Naive thymus-derived CD8-positive, alpha-beta T cell (primary cell): ENCODE measurements at places on chromosomes 13 and 19.
A peak's percentile ranks its signal among the peaks of the same experiment; 100 is the strongest.

- DNase-seq, result no peak
Measured at GRCh38 chr19:45621389-45621788, 17.8 kb downstream of the EML2 start.

GRCh38 chr13:88592105-88592504 lies 920.9 kb downstream of the SLITRK5 start:
- no peak for DNase-seq

DNA sequence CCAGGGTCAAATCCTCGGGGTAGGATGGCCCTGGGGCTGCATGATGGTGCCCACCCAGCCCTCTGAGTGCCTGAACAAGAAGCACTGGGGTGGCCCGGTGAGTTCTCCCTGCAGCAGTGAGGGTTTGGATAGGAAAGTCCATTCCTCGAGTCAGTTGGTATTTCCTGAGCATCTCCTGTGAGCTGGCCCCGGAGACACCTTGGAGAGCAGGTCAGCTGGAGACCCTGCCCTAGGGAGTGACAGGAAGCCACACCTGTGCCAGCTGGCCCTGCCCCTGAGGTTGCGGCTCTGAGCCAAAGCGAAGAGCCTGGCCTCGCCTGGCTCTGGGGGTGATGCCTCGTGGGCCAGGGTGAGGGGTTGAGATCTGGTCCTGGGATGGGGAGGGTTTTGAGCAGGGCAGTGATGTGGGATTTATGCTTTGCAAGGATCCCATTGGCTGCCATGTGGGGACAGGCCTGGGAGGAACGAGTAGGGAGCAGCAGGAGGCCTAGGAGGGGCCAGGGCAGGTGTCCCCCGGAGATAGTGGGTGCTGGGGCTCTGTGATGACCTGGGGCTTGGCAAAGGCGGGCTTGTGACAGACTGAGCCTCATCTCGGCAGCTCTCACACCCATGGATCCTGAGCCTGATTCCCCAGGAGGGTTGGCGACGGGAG lies 16.0 kb downstream of the CRTC1 start:
- no peak for DNase-seq

- peak; percentile 77 for DNase-seq
Measured at GRCh38 chr13:99496184-99497142, 4.8 kb upstream of the TM9SF2 start.

- DNase-seq, result no peak
Measured at GRCh38 chr19:53621885-53622740, 9.7 kb upstream of the DPRX start.

- no peak for DNase-seq
Measured at GRCh38 chr13:99055735-99056134, 77.9 kb upstream of the DOCK9 start.

DNA sequence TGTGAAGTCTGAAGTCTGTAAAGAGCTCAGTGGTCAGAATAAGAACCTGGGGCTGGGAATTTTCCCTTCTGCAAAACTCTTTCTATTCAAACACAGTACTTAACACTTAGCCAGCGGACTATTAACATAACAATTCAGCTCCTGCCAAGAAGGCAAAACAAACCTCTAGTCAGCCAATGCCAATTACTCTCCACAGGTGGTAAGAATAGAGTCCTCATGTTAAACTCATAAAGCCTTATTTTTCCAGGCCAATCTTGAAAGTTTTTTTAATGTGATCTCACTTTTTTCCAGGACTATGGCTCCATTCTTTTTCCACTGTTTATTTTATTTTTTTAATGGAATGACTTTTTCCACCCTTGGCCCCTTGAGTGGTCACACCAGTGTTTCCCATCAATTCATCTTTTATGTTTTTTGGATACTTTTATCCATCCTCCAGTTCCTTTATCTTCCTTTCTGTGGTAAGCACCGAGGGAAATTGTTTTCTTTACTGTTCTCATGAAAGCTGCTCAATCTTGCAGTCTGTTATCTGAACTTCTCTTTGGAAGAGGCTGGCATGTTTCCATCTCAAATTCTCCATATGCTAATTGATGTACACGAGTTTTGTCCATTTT lies 217.3 kb downstream of the LHFPL6 start:
- DNase-seq, result no peak

GRCh38 chr13:70812481-70812880 lies 704.2 kb upstream of the KLHL1 start:
- no peak for DNase-seq

GRCh38 chr13:75689686-75690085 lies 53.6 kb downstream of the LMO7 start:
- DNase-seq, result no peak

DNA sequence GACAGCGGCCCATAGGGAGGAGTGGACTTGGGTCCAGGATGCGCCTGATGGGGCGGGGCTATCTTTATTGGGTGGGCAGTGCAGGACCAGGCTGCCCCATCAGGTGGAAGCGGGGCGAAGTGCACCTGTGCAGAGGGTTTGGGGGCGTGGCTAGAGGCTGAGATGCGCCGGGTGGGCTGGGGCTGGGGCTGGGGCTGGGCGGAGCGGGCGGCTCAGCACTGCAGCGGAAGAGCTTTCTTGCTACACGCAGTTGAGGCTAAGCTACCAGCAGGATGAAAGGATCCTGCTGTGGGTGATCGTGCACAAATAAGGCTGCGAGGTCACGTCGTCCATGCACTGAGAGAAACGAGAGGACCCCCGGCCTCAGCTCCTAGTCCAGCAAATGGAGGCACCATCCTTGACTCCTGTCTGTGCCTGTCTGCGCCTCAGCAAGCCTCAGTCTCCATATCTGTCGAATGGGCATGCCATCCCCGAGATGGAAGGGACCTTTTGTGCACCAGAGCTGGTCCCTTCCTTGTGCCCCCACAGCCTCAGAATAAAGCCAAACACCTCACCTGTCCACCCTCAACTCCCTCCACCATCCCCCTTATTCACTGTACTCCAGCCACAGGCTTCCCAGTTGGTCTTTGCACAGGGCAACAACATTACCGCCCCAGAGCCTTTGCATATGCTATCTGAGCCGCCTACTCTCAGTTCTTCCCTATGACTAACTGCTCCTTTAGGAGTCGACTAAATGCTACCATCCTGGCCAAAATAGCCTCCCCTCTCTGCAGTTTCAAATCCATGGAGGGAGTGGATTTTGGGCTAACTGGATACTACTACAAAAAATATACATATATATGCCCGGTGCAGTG lies 21.0 kb upstream of the HOMER3 start:
- DNase-seq, result no peak

DNA sequence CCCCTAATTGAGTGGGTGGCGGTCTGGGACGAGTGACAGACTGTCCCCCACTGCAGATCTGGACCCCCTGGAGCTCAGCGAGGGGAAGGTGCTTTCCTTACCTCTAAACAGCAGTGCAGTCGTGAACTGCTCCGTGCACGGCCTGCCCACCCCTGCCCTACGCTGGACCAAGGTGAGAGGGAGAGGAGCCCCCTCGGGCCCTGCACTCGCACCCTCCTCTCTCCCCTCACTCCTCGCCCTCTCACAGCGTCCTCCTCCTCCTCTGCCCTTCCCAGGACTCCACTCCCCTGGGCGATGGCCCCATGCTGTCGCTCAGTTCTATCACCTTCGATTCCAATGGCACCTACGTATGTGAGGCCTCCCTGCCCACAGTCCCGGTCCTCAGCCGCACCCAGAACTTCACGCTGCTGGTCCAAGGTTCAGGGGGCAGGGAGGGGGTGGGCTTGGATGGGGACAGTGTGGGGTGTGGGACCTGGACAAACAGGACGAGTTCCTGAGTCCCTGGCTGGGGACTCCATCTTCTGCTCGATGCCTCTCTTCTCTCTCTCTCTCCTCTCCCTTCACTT lies 9.6 kb downstream of the BCAM start:
- DNase-seq, result no peak

GRCh38 chr13:75384879-75385707 lies 96.9 kb downstream of the TBC1D4 start:
- no peak for DNase-seq

GRCh38 chr13:50129081-50129705 lies 113.9 kb downstream of the KCNRG start:
- DNase-seq, result no peak

DNA sequence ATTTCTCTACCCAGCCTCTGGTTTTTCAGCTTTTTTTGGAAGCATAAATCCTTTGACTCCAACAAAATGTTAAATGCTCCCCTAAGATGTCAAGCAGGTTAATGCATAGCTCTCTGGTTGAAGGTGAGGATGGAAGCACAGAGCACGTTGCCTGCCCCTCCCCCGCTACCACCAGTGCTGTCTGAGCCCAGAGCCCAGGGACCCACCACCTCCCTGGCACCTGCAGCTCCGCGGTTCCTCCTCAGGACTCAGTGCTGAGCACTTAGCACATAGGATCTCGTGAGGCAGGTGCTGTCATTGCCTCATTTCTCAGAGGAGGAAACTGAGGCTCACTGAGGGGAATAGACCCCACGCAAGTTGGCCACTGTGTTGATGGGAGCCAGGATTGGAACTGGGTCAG lies 48.6 kb downstream of the DPF1 start:
- DNase-seq, result no peak

DNA sequence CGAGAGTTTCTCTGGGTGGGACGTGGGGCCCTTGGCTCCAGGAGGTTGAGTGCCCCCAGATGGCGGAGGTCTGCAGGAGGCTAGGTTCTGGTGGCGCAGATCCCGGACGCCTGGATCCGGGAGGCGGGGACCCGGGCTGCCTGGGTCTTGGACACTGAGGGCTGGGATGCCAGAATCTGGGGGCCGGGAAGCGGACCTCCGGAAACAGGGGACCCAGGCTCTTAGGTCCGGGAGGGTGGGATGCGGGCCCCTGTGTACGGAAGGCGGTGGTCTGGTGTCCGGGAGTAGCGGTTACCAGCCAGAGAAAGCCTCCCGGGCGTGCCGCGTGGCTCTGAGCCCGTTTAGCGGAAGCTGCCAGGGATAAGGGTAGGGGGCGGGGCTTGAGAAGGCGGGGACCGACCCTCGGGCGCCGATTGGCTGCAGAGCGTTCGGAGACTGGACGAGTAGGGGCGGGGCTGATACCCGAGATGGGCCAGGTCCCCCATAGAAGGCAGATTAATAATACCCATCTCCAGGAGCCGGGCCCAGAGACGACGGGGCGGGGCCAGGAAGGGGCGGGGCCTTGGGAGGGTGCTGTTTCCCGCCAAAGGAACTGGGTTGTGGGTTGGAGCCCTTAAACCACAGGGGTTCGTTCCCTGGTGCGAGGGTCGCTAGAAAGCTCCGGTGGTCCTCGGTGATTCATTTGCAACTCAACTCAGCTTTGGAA lies at the start of gene SLC1A5:
Gene SLC1A5, minus strand, starts transcription at position 333 of the 706 bp plus-strand sequence. CDS start 629 bp downstream, outside the sequence.
- peak; percentile 81 for DNase-seq

DNA sequence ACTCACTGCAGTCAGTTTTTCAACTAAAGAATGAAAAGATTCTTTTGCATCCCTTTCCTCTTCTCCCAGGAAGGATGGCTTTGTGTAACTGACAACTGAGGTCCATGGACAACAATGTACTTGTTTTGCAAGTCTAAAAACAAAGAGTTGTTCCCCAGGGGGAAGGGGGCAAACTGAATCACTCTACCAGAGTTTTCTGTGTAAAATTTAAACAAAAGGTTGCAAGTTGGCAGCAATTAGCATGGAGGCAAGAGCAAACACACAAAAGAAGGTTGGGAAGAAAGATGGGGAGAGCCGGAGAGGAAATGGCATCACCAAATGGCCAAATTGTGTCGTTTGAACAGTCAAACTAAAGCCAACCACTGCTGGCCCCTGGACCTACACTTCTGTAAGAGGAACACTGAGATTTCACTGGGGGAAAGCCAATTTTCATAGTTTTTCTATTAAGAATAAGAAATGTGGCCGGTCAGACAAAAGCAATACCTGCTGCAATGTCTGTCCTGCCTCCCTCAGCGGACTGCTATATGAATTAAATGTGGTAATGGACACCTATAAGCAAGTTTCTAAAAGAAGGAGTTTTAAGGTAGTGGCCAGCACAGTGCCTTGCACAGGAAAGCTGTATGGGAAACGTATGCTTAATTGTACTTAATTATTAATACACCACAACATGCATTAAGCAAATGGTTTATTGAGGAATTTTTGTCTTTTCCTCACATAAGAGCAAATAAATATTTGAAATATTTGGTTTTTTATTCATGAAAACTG lies 16.1 kb upstream of the SACS start:
- no peak for DNase-seq

DNA sequence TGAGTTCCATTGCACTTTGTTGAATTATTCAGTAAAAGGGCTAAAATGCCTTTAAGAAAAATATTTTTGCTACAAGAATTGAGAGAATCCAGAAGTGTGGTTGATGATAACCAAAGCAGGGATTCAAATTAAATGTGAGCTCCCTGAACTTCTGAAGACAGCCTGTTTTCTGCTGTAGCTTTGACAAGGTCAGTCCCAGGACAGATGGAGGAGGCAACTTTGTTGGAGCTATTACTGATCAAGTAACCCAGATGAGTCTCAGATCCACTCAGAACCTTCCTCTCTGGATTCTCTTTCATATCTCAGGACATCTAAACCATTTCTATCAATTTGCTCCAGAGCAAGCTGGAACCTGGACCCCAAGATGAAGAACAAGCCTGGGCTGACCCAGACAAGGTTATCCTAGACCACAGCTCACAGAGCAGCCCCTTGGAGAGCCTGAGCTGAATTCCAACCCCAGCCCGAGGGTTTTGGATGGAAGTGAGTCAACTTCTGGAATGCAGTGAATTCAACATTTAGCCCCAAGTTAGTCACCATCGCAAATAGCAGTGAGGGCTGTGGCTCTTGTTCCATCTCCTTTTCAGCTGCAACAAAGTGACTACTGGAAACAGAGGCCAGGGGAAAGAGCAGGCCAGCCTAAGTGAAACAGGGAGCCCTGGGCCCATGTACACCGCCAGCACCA lies 137.8 kb upstream of the TSC22D1 start:
- DNase-seq, result no peak

- DNase-seq, result no peak
Measured at GRCh38 chr19:56117376-56117884, 3.7 kb downstream of the ZNF787 start.

DNA sequence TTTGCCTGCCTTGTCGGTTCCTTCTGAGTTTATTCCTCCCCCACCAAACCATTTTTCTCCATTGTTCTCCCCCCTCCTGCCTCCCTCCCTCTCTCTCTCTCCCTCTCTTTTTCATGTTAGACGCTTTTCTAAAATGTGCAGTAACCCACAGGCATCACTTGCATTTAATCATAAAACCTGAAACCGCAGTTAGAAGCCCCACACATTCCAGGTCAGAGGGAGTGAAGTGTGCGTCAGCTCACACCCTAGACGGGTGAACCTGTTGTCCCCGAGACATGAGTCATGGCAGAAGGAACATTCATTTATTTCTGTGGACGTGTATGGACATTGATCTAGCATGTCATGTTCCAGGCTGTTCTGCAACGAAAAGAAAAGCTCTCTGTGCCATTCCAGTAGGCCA lies 19.9 kb downstream of the ONECUT3 start:
- DNase-seq, result no peak

- peak; percentile 44 for DNase-seq
Measured at GRCh38 chr19:52237771-52238400, 31.5 kb upstream of the ZNF766 start.

DNA sequence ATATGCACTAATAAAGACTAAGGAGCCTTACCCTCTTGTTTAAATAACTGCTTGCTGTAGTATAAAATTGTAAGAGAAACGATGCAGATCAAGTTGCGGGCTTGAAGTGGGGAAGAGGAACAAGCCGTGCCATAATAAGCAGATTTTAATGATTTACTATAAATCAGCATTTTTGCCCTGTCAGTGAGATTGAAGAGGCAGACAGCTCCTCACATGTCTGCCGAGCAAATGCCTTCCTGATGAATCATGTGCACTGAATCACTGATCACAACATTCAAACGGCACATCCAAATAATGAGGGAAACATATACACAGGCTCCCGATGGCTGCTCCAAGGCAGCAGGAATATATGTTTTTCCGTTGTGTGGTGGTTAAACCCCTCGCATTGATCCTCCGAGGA lies 282.9 kb downstream of the TSHZ3 start:
- DNase-seq, result no peak

- no peak for DNase-seq
Measured at GRCh38 chr13:23618341-23618740, 48.1 kb downstream of the TNFRSF19 start.
